ENCODE measurements at places on chromosomes 5 and 9. TPM values are rescaled to one million over a fixed set of nuclear protein-coding genes. Genes with fewer than 3 reads are reported as not detected.

The KLHL3 gene
- total RNA-seq: 1.2 TPM

The FIBCD1 gene
- 17.5 TPM for total RNA-seq

The STPG3 gene
- 0.66 TPM for total RNA-seq

The TRIM36 gene
- total RNA-seq: 0.29 TPM

The ZFR gene
- 76.1 TPM for total RNA-seq

Data from smooth muscle cell of trachea (primary cell).